ENCODE measurements at places on chromosomes 6 and 20.
A peak's percentile ranks its signal among the peaks of the same experiment; 100 is the strongest.

GRCh38 chr20:8811801-8812594 lies 256.9 kb upstream of the PLCB4 start:
- DNase-seq: no peak

- DNase-seq: peak; percentile 65
Observed at GRCh38 chr6:139303185-139303584, 11.4 kb upstream of the TXLNB start.

DNA sequence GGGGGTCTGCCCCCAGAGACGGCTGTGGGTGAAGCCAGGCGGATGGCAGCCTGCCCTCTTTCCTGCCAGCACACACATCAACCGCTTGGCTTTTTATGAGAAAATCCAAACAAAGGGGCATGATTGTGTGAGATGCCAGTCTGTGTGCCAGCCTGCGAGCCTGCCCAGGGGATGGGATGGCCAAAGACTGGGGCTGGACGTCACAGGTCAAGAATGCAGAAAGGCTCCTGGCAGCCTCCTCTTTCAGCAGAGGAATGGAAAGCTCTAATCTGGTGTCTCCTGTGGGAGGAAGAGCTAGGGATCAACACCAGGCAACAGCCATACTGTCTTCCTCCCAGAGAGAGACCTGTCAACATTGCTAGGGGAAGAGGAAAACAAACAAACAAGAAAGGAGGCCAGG lies 15.8 kb downstream of the TUBB2B start:
- DNase-seq: no peak

DNA sequence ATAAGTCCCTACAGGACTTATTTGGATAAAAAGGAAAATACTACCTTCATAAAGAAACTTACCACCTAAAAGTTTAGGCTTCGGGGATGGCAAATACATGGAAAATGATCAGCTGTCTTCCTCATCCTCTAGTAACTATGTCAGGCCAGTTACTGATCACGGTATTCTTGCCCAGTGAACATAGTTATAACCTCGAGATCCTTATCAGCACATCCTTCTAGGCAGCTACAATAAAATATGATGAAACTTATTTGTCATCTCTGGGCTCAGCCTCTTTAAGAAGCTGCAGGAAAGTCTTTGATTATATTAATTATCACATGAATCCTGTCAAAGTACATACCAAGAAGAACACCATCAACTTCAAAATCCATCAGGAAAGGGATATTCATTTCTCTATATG lies 41.8 kb downstream of the SF3B5 start:
- no peak for DNase-seq

DNA sequence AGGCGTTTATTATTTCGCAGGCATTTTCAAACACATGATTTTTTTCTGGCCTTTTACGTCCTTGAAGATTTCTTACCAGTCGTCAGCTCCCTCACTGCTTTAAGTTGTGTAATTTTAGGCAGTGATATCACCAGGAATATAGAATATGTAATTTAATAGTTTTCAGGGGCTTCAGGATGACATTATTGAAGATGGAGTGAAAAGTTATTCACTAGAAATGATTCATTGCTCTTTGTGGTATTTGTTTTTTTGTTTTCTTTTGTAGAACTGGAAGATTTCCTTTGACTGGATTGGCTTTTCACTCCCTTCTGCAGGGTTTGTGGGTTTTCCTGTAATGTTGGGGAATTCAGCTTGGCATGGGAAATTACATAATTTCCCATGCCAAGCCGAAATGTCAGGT lies 2.0 kb downstream of the LRRC1 start:
- no peak for DNase-seq

DNA sequence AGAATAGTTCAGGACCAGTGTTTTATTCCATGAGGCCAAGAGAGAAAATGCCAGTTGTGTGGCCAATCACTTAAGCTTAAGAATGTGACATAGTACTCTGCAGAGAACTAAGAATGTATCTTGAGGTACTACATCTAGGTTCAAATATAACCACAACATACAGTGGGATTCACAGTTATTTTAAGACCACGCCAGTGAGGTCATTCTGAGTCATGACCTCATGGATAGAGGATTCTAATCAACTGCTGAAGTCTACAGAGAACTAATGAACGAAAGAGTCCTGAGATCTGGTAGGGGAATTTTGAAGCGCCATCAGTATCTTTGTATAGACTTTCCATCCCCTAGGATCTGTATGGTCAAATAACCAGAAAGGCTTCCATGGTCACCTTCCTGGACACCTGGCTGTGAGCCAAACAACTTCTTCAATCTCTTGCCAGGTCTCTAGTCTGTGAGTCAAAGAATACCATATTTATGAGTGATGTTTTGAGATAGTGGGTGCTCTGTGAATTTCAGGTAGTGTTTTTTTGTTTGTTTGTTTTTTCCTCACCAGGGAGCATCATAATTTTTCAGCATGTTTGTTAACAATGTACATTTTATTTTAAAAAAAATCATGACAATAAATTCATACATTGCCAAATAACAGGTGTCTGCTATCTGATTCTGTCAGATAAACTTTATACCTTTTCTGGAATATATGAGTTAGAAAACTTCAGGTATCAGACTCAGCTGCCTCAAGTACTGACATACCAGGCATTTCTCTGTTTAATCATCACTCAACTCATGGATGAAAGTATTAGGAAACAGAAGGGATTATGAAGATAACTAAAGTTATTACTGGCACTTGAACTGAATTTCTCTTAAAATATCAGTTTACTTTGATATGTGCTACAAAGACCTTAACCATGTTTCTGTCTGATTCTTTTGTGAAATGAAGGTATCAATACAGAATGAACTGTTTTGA lies 217.9 kb downstream of the PLCB4 start:
- no peak for DNase-seq

- no peak for DNase-seq
Observed at GRCh38 chr20:21075471-21075870, 30.7 kb downstream of the LINC00237 start.

Data from renal pelvis (tissue), 12 donors.